Activated T-cell treated with anti-CD3 and anti-CD28 coated beads, Interleukin-2, amount 50 U/mL, for 4 hours (primary cell): ENCODE measurements at places on chromosomes 13 and 19. TPM values are rescaled to one million over a fixed set of nuclear protein-coding genes. Genes with fewer than 3 reads are reported as not detected.
A peak's percentile ranks its signal among the peaks of the same experiment; 100 is the strongest.

- DNase-seq = no peak
These were observed 30.4 kb downstream of the INTS6 start for GRCh38 chr13:51422484-51422883.

GRCh38 chr19:49515767-49516166 is 3.3 kb downstream of the FCGRT start:
- DNase-seq = no peak

GRCh38 chr19:41353466-41354342 is at the start of gene TGFB1:
TGFB1 (minus strand) TSS chr19:41353922; CDS start chr19:41353044, 878 bp downstream.
- DNase-seq = peak; percentile 98

DNA sequence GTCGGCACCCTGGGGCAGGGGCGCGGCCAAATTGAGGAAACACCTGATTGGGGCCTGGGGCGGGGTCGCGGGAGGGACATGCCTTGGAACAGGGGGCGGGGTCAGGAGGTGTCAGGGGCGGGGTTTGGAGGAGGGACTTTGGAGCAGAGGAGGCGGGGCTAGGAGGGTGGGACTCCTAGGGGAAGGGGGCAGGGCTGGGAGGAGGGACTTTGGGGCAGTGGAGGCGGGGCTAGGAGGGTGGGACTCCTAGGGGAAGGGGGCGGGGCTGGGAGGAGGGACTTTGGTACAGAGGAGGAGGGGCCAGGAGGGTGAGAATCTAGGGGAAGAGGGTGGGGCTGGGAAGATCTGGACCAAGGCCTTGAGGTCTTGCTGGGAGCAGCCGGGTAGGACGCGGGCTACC is 21.9 kb downstream of the GRIN2D start:
- DNase-seq = peak; percentile 58

- DNase-seq = no peak
These were observed 34.8 kb downstream of the CYP2B6 start for GRCh38 chr19:41025871-41026270.

GRCh38 chr13:45412274-45413049 is 5.7 kb downstream of the SLC25A30 start:
- DNase-seq = no peak

DNA sequence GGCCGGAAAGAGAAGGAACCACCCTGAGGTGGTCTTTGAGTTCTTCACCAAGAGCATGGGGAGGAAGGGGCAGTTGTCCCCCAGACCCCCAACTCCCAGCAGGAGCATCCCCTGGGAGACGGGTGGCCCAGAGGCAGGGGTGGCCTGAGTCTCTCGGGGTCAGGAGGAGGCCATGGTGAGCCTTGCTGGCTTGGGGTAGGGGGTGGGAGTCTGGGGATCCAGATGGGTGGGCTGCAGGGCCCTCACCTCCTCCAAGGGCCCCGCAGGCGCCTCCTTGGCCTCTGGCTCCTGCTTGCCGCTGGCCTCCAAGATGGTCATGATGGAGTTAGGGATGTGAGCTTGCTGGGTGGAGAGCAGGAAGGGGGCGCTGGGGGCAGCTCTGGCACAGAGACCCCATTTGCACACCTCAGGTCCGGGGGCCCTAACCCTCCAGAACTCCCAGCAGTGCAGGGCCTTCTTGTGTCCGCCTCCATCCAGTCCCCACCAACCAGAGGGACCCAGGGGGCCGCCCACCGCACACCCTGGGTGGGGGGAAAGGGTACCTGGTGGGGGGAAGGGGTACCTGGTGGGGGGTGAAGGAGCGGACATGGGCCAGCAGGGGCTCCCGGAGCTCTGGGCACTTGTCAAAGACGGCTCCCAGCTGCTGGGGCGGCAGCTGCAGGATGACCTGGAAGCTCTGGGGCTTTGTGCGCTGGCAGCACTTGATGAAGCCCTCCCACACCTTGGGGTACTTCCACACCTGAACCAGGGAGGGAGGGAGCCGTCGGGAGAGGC is 1.3 kb upstream of the RSPH6A start:
- no peak for DNase-seq

DNA sequence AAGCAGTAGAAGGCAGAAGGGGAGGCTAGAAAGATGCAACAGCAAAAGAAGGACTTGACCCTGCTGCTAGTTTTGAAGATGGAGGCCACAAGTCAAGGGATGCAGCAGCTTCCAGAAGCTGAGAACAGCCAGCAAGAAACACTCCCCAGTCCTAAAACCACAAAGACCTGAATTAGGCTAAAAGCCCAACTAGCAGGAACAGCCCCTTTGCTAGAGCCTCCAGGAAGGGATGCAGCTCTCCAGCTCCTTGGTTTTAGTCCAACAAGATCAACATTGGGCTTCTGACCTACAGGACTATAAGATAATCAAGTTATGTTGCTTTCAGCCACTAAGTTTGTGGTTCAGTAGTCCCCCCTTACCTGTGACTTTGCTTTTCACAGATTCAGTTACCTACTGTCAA is 10.5 kb upstream of the LATS2 start:
- DNase-seq = no peak

DNA sequence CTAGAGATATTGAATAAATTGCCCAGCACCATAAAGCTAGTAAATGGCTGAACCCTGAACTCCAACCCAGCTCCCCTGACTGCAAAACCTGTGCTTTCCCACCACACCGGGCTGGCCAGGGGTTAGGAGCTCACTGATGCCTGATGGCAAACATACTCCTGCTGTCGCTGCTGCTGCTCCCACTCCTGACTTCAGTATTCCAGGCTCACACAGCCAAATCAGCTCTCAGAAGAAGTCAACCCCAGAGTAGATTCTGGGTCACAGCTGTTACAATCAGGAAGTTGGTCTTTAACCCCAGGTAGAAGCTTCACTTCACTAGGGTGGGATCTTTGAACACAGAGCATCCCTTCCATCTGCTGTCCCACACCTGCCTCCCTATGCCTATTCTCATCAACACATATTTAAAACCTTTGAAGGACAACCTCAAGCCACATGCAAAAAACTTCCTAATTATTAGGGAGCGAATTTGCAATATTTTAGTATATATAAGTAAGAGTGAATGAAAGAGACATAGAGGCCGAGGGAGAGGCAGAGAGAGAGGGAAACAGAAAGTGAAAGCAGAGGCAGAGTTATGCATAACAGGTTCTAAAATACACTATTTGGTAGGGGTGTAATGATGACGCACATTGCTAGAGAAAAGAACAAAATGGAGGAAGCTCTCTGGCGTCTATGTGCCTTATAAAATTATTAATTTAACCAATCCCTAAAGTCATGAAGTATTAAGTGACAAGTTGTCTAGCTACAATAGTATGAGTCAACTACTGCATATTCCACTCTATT is 99.4 kb upstream of the SERP2 start:
- DNase-seq = no peak

- no peak for DNase-seq
These were observed 234.0 kb downstream of the B3GLCT start for GRCh38 chr13:31433746-31434145.

DNA sequence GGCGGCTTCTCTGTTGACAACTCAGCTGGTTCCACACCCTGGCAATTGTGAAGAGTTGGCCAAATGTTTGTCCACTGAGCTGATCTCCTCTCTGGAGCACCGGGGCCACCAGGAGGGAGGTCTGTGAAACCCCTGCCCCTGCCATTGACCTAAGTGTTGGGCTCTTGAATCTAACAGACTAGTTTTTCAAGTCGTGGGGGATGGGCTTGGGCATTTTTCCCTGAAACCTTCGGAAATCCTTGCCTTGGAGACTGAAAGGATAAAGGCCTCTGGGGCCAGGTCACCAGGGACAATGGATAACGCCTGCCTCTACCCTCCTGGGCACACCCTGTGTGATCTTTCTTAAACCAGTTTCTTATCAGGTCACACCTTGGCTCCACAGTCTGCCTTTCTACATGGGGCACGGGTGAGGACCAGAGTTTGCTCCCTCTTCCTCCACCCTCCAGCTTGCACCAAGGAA is 881 bp downstream of the GEMIN7 start:
- DNase-seq = no peak

GRCh38 chr13:108018371-108018870 is 196.9 kb downstream of the LIG4 start:
- DNase-seq = no peak

- no peak for DNase-seq
These were observed 5.3 kb downstream of the PTBP1 start for GRCh38 chr19:802498-803098.

The MUC16 gene
- total RNA-seq = not detected

The CLEC17A gene
- 1.3 TPM for total RNA-seq

The GPC6 gene
- not detected for total RNA-seq

The TTC9B gene
- not detected for total RNA-seq

The ZNF616 gene
- 7.2 TPM for total RNA-seq

The HCST gene
- total RNA-seq = 24.0 TPM

The SLC6A16 gene
- total RNA-seq = 0.92 TPM
